Hematopoietic multipotent progenitor cell (in vitro differentiated cells): ENCODE measurements at places on chromosomes 11 and 22.
A peak's percentile ranks its signal among the peaks of the same experiment; 100 is the strongest.

- DNase-seq: no peak
These were observed 14.8 kb downstream of the OR51E2 start for GRCh38 chr11:4682623-4683419.

- DNase-seq: no peak
These were observed 151.5 kb downstream of the CHST1 start for GRCh38 chr11:45513821-45514340.

DNA sequence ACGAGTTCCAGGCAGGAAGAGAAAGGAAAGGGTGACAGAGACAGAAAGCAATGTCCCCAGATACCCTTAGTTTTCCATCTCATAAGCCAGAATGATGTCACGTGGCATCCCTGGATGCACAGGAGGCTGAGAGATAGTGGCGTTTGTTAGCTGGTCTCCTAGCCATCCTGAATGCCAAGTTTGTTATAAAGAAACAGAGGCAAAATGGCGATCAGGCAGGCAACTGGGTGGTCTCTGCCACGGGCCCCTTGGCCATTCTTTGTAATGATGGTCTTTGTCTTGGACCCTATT is 5.3 kb downstream of the SMIM38 start:
- DNase-seq: no peak

DNA sequence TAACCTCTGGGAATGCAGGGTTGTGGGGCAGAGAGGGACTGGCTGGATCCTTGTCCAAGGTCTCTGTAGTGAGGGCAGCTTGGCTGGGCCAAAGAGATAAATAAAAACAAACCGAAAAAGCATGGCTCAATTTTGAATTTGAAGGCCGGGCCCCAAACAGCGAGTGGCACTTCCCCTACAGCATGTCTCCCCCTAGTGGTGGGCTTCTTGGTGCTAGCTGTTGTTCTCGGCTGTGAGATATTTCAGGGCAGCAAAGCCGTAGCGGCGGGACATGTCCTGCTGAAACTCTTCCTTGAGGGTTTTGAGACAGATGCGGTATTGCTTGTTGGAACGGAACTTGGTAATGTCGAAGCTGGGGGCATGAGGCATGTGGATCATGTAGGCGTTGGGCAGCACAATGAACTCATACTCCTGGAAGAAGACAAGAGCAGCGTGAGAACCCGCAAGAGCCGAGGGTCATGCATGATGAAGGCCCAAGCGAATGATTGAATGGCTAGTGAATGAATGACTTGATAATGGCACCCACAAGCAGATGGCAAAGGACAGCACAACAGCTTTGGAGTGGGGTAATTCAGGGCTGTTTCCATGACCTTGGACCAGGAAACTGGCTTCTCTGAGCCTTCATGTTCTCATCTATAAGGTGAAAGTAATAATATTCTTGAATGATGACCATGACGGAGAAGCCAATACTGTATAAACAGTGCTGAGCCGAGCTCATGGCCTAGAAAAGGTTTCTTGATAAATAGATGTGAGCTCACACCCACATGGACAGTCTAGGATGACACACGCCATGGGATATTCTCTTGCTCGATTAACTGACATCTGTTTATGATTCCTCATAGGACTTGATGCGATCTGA is 216.3 kb upstream of the SYN3 start:
- DNase-seq: no peak

GRCh38 chr22:41603873-41604332 is 14.3 kb upstream of the PMM1 start:
- peak; percentile 79 for DNase-seq

DNA sequence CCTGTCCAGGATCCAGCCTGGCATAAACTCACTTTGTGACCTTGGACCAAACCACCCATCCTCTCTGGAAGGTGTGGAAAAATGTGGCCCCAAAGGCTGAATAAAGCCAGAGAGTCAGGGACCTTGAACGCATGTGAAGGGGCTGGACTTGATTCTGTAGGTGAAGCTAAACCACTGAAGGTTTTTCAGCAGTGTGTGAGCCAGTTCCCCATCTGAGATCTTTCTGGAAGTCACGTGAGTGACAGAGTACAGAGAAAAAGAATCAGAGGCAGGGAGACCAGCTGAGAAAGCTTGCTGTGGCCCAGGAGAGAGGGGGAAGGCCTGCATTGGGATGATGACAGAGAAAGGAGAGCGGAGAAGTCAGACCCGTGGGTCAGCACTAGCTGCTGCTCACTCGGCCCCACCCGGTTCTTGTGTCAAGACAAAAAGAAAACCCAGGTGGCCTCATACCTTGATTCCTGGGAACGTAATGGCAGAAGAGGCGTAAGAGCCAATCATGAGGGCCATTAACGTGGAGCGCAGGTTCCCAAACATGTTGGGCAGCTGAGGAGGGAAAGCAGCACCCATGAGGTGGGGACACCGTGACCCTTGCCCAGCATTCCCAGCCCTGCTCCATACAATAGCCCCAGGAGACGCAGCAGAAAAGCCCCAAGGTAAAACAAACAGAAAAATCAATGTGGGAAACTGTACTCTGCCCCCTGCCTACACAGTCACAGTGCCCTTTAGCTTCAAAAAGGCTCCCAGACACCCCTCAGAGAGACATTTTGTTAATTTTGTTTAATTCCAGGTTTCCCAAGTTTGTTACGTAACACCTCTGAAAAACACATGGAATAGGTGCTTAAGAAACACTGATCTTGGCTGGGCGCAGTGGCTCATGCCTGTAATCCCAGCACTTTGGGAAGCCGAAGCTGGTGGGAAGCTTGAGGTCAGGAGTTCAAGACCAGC is 17.9 kb downstream of the SLC43A1 start:
- no peak for DNase-seq

- DNase-seq: no peak
These were observed 4.2 kb upstream of the SCARF2 start for GRCh38 chr22:20441631-20442484.

- DNase-seq: no peak
These were observed 1.9 kb upstream of the TRAF6 start for GRCh38 chr11:36512016-36512415.

DNA sequence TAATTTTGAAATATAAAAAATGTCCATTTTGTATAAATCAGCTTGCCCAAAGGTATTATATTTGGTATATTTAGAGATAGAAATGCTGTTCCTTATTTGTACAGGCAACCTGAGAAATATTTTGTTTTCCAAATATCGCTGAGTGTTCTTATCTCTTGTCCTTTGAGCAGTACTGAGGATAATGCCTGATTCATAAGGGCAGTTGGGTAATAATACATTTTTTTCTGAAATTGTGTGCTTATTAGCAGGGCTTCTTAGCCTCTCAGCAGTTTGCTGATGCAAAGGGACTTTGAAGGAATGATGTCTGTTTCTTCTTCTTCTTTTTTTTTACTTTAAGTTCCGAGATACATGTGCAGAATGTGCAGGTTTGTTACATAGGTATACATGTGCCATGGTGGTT is 69.1 kb downstream of the LDLRAD3 start:
- no peak for DNase-seq

DNA sequence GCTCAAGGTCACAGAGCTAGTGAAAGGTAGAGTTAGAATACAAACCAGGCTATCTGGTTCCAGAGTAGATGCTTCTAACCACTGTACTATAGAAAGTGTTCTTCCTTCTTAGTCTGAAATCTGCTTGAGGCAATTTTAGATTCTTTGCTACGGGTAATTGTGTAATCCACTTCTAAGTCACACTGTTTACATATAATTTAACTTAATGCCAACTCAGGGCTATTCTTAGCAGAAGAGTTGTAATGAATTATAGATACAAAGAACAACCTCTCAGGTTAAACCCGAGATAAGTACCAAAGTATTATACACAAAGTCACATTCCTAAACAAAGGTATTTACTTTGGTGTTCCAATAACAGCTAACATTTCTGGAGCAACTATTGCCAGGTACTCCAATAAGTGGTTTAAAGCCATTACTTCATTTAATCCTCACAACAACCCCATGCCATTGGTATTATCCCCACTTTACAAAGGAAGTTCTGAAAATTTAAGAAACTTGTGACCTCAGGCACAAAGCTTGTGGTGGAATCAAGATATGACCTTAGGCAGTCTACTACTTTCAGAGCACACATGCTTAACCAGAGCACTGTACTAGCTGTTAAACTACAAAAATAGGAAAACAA is 31.1 kb upstream of the DDI1 start:
- DNase-seq: no peak

GRCh38 chr22:40541300-40541699 is 95.2 kb downstream of the MRTFA start:
- no peak for DNase-seq

DNA sequence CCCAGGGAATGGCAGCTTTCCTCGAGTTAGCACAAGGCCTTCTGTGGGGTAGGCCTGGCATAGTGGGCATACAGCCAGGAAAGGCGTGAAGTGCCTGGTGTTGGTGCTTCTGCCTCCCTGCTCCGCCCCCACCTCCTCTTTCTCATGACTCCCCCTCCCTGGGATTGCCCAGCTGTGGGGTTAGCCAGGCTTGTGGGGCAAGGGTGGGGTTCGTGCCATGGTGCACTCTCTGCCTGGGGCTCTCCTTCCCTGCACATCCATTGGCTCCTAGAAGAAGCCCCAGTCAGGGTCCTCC is 236.8 kb upstream of the NCAM1 start:
- DNase-seq: no peak

DNA sequence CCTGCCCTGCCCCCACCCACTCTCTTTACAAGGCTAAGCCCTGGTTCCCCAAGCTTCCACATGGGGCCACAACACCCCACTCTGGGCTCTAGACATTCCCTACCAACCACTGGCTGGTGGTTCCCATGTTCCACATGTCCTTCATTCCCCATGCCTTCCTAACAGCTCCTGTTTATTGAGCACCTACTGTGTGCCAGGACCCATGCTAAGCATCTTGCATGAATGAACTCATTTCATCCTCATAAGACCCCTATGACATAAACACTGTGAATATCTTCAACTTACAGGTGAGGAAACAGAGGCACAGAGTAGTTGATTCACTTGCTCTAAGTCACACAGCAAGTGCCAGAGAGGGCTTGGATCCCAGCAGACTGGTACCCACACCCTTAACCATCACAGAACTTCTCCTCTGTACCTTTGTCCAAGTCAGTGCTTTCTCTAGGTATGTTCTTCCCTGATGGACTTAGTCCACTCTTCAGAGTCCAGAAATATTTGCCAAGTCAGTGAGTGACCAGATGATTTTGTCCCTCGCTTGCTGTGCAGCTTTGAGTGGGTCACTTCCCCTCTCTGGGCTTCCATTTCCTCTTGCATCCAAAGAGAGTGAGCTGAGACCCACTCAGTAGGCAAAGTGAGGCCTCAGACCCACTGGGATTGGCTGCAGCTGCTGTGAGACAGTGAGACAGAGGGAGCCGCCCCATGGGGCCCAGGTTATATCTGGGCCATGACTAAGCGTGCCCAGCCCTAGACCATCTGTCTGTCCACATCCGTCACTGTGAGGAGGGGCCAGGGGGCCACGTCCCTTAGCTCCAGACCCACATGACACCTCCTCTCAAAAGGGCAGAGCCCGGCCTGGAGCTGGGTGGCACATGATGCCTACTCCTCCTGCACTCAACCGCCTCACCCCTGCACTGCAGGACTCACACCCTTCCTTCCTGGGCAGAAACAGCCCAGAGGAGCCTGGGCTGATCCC is 132.4 kb downstream of the MN1 start:
- peak; percentile 99 for DNase-seq

GRCh38 chr11:7514099-7514591 is 346 bp downstream of the PPFIBP2 start:
- DNase-seq: peak; percentile 17

DNA sequence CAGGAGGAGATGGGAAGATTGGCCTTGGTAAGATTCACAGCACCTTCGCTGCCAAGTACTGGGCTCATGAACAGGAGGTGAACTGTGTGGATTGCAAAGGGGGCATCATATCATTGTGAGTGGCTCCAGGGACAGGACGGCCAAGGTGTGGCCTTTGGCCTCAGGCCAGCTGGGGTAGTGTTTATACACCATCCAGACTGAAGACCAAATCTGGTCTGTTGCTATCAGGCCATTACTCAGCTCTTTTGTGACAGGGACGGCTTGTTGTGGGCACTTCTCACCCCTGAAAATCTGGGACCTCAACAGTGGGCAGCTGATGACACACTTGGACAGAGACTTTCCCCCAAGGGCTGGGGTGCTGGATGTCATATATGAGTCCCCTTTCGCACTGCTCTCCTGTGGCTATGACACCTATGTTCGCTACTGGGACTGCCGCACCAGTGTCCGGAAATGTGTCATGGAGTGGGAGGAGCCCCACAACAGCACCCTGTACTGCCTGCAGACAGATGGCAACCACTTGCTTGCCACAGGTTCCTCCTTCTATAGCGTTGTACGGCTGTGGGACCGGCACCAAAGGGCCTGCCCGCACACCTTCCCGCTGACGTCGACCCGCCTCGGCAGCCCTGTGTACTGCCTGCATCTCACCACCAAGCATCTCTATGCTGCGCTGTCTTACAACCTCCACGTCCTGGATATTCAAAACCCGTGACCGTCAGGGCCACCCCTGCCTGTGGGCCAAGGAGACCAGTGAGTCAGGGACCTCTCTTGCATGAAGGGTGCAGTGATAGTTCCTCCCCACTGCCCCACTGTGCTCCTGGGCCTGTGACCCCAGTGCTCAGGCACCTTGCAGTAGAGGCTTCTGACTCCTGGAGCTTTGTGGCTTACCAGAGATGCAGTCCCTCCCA is 83.6 kb downstream of the BCR start:
- DNase-seq: peak; percentile 56

- DNase-seq: no peak
These were observed 615.5 kb downstream of the NTM start for GRCh38 chr11:131985846-131986301.

- no peak for DNase-seq
These were observed 24.0 kb downstream of the PISD start for GRCh38 chr22:31637891-31638618.

GRCh38 chr11:27977031-27977430 is 130.9 kb downstream of the KIF18A start:
- DNase-seq: no peak

GRCh38 chr22:32815943-32816342 is 14.4 kb downstream of the TIMP3 start:
- no peak for DNase-seq

DNA sequence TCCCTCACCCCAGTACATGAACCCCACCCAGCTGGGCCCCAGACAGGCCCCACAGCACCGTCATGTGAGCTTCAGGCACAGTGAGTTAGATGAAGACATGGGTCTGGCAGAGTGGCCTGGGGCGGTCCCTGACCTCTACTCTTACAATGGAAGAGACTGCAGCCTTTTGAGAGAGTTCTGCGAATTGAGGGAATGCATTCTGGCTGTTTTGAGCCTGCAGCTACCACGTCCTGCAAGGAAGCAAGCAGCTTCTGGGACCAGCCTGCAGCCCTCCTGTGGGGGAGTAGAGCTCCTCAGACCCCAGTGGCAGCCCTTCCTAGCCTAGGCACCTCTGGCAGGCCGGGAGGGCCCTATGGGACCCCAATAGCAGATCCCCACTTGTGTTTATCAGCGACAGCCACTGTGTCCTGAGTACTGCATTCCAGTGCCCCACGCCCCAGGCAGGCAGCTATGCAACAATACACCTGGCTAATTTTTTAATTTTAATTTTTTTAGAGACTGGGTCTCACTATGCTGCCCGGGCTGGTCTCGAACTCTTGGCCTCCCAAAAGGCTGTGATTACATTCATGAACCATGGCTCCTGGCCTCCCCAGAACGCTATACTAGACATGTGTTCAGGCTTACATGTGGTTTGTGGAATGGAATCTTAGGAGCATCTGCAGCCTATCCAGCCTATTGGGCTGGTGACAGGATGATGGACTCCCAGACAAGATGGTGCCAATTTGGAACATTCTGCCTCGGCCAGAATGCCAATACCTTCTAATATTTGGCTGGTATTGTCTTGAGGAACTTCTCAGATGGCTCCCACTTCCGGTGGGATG is 717 bp upstream of the SLC7A4 start:
- DNase-seq: no peak
